Astrocyte (in vitro differentiated cells and primary cell): ENCODE measurements at places on chromosomes 11 and 22.

GRCh38 chr11:130390071-130390758, 38.2 kb downstream of the ADAMTS8 start:
- DNase-seq: peak; percentile 81

DNA sequence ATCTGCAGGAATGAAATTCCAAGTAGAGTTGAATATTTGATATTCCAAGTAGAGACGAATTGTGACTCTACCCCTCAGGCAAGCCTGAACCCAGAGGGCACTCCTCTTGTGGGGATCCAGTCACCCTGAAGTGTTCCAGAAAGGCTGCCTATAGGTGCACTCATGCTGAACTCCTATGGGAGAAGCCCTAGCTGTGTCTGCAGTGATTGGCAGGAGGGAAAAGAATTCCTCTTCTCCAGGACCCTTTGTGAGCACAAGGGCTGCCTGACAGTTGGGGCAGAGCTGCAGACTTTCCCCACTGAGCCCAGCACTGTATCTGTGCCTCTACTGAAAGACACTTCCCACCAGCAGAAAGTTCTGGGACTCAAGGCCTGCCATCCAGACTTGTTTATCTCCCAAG, 35.0 kb downstream of the BBOX1 start:
- no peak for DNase-seq

- no peak for DNase-seq
Measured at GRCh38 chr11:118117790-118118601, 31.2 kb upstream of the SMIM35 start.

GRCh38 chr11:75625991-75626888, 42.6 kb downstream of the MAP6 start:
- DNase-seq: peak; percentile 88

DNA sequence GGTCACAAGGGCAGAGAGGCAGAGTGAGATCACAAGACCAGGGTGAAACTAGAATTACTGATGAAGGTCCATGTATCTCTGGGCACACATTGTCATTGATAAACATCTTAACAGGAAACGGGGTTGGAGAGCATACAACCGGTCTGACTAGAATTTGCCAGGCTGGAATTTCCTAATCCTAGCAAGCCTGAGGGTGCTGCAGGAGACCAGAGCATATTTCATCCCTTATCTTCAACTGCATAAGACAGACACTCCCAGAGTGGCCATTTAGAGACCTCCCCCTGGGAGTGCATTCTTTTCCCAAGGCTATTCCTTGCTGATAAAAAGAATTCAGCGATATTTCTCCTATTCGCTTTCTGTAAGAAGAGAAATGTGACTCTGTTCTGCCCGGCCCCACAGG, 84.6 kb upstream of the IZUMO1R start:
- DNase-seq: no peak

- DNase-seq: no peak
Measured at GRCh38 chr22:35864545-35865165, 147.0 kb downstream of the APOL5 start.

DNA sequence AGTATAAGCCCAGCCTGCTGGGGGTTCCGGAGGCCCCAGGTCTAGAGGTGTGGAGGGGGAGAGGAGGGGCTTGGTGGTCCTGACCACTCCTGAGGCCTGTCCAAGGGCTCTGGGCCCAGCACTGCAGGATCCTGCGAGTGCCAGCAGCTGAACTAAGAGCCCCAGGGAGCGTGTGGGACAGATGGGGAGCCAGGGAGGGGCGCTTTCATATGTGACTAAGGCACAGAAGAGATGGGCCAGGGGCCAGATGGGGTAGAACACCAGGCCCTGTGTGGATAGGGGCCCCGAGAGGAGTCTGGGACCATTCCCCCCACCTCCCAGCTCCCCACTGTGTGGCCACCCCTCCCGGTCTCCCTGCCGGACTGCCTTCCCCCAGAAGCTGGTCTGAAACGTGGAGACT, 18.4 kb downstream of the MAFF start:
- no peak for DNase-seq
